ENCODE measurements at places on chromosomes 11 and 22. TPM values are rescaled to one million over a fixed set of nuclear protein-coding genes. Genes with fewer than 3 reads are reported as not detected.

RIBC2 gene
- total RNA-seq, result not detected

CATSPER1 gene
- not detected for total RNA-seq

TEX54 gene
- total RNA-seq, result not detected

SCN3B gene
- total RNA-seq, result 1.9 TPM

OR56B4 gene
- not detected for total RNA-seq

RFPL3 gene
- total RNA-seq, result not detected

OR10A2 gene
- total RNA-seq, result not detected

Data from suprapubic skin (tissue), 4 donors.